ENCODE measurements at places on chromosomes 3 and 15.

DNA sequence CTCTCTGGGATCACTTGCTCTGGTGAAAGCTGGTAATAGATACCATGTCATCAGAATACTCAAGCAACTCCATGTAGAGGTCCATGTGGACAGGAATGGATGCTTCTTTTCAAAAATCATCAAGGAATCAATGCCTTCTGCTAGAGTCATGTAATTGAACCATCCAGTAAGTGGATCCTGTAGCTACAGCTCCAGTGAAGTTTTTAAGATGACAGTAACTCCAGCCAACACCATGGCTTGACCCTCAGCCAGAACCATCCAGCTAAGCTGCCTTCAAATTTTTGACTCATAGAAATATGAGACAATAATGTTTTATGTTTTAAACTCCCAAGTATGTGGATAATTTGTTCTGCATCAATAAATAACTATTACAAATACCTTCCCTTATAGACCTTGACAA lies 923.7 kb downstream of the EPHA3 start:
- DNase-seq: no peak

GRCh38 chr3:78912259-78912658 lies 855.5 kb downstream of the ROBO1 start:
- DNase-seq: no peak

DNA sequence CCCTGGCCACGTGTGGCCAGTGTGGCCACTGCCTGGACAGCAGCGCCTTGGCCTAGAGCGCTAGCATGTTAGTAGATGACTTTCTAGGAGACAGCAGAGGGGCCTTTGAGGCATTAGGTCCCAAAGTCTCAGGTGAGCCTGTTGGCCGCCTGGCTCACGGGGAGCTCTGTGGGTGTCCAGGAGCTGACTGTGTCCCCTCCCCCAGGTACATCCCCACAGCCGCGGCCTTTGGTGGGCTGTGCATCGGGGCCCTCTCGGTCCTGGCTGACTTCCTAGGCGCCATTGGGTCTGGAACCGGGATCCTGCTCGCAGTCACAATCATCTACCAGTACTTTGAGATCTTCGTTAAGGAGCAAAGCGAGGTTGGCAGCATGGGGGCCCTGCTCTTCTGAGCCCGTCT lies 17.0 kb downstream of the SEC61A1 start:
- DNase-seq: no peak

DNA sequence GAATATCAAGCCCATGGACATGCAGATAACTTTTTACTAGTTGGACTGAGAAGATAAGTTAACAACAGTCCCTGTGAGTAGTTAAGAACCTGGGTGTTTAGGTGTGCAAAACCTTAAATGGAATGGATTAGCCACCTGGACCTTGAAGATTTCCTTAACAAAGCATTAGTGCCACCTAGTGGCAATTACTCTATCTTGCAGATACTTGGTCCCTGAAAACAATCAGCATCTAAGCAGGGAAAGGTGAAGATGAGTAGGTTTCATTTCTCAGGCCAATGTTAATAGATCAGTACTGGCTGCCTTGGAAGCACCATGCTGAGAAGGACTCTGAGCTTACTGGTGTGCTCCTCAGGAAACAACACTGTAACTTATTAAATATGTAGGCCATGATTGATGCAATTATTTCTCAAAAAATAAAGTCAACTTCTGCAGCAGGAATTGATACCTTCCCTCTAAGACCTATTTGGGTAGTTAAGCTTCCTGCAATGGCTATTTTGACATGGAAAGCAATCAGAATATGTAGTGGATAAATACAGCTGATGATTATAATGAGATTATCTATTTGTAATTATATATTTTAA lies 329.4 kb downstream of the TBC1D5 start:
- no peak for DNase-seq

All from nucleus accumbens (tissue), 56 donors.